ENCODE measurements at places on chromosomes 12 and 14.

- no peaks in the 10 kb centered on the region for H3K4me1 ChIP-seq
- H3K27ac ChIP-seq = no peak overlapping the region
- no peak overlapping the region for H3K4me3 ChIP-seq
- no peaks in the 10 kb centered on the region for H3K27me3 ChIP-seq
- no peak for DNase-seq
- no peaks in the 10 kb centered on the region for H3K36me3 ChIP-seq
These were observed 42.8 kb downstream of the PRMT8 start for GRCh38 chr12:3533703-3534386.

GRCh38 chr12:47378222-47378582 lies 298.4 kb upstream of the AMIGO2 start:
- no peaks in the 10 kb centered on the region for H3K36me3 ChIP-seq
- peaks cover 26% of the 10 kb centered on the region for H3K4me1 ChIP-seq
- no peaks in the 10 kb centered on the region for H3K27me3 ChIP-seq

- H3K36me3 ChIP-seq = no peaks in the 10 kb centered on the region
- DNase-seq = no peak
- no peak overlapping the region for H3K4me3 ChIP-seq
- H3K27ac ChIP-seq = no peak overlapping the region
These were observed 269.9 kb upstream of the PLEKHG7 start for GRCh38 chr12:92432724-92433441.

DNA sequence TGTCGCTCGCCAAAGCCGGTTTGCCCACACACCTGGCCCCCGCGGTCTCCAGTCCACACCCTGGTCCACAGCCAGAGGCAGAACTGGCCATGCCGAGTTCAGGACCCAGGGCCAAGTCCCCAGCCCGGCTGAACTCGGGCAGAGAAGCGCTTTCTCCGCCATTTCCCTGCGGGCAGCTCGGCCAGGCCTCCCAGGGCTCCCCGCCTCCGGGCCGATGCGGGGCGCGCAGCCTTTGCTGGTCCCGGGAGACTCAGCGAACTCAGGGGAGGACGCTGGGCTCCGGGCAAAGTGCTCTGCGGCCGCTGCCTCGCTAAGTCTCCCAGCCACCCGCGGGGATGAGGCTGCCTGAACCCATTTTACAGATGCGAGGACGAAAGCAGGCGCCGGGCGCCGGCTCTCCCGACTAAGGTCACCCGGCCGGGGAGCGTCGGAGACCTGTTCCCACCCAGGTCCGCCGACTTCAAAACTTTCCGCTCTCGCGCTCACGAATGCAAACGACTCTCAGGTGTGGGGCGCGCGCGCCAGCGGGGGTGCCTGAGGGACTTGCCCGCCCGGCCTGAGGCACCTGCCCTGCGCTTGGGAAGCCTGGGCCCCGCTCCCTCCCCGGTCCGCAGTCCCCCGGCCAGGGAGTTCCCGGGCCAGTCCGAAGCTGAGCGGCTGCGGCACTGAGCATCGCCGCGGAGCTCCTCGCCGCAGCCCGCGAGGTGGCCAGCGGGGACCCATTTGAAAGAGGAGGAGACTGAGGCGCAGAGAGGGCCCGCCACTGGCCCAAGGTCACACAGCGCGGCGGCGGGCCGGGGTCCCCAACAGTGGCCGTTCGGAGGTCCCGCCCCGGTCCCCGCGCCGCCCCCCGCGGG lies 627 bp downstream of the TESC start:
- H3K36me3 ChIP-seq = no peaks in the 10 kb centered on the region
- no peak overlapping the region for H3K27ac ChIP-seq
- H3K27me3 ChIP-seq = peaks cover 6% of the 10 kb centered on the region
